ENCODE measurements at places on chromosomes 1 and 21. TPM values are rescaled to one million over a fixed set of nuclear protein-coding genes. Genes with fewer than 3 reads are reported as not detected.
A peak's percentile ranks its signal among the peaks of the same experiment; 100 is the strongest.

The KIF26B gene
- total RNA-seq, result 10.9 TPM

GRCh38 chr1:25246600-25247023 is 642 bp downstream of the RSRP1 start:
- no peaks in the 10 kb centered on the region for H3K27me3 ChIP-seq
- H3K27ac ChIP-seq, result peak overlapping the region; percentile 97
- peaks cover 18% of the 10 kb centered on the region for H3K36me3 ChIP-seq

DNA sequence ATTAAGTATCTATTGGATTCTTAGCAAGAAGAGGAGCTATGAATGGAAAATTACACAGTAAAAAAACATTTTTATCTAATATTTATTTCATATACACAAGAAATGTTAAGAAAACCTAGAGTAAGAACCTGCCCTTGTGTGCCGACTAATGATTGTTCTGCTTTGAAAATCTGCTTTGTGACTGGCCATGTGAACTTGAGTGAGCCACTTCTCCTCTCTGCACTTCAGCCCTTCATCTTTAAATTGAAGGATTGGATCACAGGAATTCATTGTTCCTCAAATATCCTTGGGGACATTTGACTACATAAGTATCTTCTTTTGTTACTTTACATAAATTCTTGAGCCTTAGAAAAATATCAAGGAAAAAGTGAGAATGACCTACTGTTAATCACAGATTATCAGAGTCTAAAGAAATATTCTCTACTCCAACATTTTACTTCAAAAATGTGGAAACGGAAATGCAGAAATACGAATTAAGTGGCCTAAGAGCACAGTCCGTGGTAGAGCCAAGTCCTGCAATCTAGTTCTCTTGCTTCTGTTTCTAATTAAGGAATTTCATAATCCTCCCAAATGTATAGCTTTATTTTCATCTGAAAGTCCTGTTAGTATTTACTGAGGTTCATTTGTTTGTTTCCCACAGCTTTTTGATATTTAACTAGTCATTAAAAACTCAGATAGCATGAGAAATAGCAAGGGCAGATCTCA is 46.3 kb upstream of the SAMSN1 start:
- no peak for DNase-seq
- no peaks in the 10 kb centered on the region for H3K36me3 ChIP-seq
- no peaks in the 10 kb centered on the region for H3K27me3 ChIP-seq
- no peaks in the 10 kb centered on the region for H3K4me1 ChIP-seq
- H3K27ac ChIP-seq, result no peak overlapping the region

DNA sequence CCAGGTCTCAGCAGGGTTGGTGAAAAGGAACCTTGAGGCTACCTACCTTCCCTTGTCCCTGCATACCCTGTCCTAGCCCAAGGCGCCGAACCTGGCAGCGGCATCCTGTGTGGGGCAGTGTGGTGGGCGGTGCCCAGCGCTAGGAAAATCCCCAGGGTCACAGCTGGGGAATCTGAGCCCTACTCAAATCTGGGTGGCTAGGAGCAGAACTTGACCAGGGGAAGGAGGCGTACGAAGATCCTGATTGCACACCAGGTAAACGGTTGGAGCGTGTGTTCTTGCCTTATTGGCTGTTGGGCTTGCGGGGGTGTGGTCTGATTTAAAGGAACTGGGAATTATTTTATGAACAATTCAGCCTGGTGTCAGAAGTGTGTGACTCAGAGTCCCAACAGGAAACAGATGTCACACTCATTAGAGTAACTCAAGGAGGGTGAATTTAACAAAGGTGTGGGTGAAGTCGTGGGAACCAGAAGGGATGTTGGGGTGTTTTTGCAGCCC is 118.6 kb downstream of the LRIG2 start:
- H3K4me3 ChIP-seq, result no peak overlapping the region
- no peaks in the 10 kb centered on the region for H3K4me1 ChIP-seq
- no peak for DNase-seq
- no peaks in the 10 kb centered on the region for H3K27me3 ChIP-seq
- no peak overlapping the region for H3K27ac ChIP-seq

The ROR1 gene
- total RNA-seq, result 16.5 TPM

The LDLRAP1 gene
- 7.3 TPM for total RNA-seq

GRCh38 chr21:17523007-17523451 is 10.2 kb downstream of the CXADR start:
- H3K27me3 ChIP-seq, result no peaks in the 10 kb centered on the region
- no peak for DNase-seq
- no peak overlapping the region for H3K27ac ChIP-seq

The AJAP1 gene
- total RNA-seq, result 25.4 TPM

The IGSF9 gene
- 1.3 TPM for total RNA-seq

The SLC35E2B gene
- 49.9 TPM for total RNA-seq

GRCh38 chr1:33763406-33763805 is 100.5 kb upstream of the HMGB4 start:
- DNase-seq, result no peak
- H3K27me3 ChIP-seq, result no peaks in the 10 kb centered on the region
- no peak overlapping the region for H3K4me3 ChIP-seq
- no peaks in the 10 kb centered on the region for H3K36me3 ChIP-seq
- no peaks in the 10 kb centered on the region for H3K4me1 ChIP-seq
- no peak overlapping the region for H3K27ac ChIP-seq

The FAM72D gene
- 1.6 TPM for total RNA-seq

- H3K27me3 ChIP-seq, result no peaks in the 10 kb centered on the region
- no peaks in the 10 kb centered on the region for H3K36me3 ChIP-seq
- DNase-seq, result no peak
- peaks cover 5% of the 10 kb centered on the region for H3K4me1 ChIP-seq
- H3K4me3 ChIP-seq, result no peak overlapping the region
- H3K27ac ChIP-seq, result no peak overlapping the region
Measured at GRCh38 chr1:243924588-243925349, 74.7 kb upstream of the AKT3 start.

GRCh38 chr1:226761322-226761721 is 22.2 kb upstream of the ITPKB start:
- no peak overlapping the region for H3K27ac ChIP-seq
- DNase-seq, result no peak
- no peaks in the 10 kb centered on the region for H3K36me3 ChIP-seq

The C1orf141 gene
- 0.33 TPM for total RNA-seq

DNA sequence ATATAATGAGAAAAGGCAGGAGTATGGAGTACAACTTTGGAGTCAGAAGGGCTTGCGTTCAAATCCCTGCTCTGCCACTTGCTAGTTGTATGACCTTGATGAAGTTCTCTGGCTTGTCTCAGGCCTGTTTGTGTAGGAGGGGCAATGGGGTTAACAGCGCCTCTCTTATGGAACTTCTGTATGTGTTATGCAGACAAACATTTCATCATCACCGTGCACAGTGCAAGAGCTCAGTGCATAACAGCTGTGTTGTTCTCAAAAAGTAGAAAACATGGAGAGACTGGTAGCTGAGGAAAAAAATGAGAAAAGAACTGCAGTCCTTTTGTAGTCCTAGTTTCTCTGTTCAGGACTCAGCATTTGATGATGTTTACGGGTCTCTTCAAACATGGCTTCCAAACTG is 10.4 kb upstream of the ZNF648 start:
- no peak overlapping the region for H3K27ac ChIP-seq
- no peaks in the 10 kb centered on the region for H3K36me3 ChIP-seq
- no peaks in the 10 kb centered on the region for H3K27me3 ChIP-seq

DNA sequence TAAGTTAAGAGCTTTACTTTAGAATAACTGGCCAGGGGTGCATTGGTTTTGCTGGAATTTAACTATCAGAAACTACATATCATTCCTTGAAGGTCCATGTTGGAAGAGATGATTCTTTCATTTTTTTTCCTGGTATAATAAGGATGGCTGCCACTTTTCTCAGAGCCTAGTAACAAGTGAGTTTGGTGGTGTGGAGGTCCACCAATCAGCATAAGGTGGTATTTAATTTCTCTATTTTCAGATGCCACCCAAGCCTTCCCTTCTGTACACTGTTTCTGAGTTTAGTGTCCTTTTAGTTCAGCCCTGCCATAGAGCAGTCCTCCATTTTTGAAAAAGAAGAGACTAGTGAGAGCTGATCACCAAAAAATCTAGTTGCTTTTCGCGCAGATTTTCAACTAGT is 386.3 kb downstream of the USP25 start:
- H3K4me1 ChIP-seq, result no peaks in the 10 kb centered on the region
- H3K27me3 ChIP-seq, result no peaks in the 10 kb centered on the region
- no peaks in the 10 kb centered on the region for H3K36me3 ChIP-seq
- H3K4me3 ChIP-seq, result no peak overlapping the region

The C4BPA gene
- total RNA-seq, result 0.20 TPM

DNA sequence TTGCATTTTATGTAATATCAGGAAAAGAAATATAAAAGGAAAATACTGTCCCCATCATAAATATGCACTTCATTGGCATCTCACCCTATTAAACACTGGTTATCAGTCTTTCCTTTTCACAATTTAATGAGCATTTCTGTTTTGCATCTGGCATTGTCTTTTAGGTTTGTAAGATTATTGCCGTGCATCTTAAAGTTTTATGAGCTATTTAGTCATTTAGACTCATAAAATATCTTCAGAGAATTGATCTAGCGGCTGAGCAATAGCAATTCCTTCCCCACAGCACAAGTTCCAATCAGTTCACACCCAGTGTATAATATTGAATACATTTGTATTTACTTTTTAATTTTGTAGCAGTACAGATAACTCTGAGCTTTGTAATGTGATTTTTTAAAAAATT is 112.3 kb upstream of the C1orf105 start:
- H3K27ac ChIP-seq, result no peak overlapping the region
- no peak for DNase-seq
- H3K36me3 ChIP-seq, result no peaks in the 10 kb centered on the region
- no peaks in the 10 kb centered on the region for H3K4me1 ChIP-seq
- H3K4me3 ChIP-seq, result no peak overlapping the region
- H3K27me3 ChIP-seq, result no peaks in the 10 kb centered on the region

The SPATA46 gene
- total RNA-seq, result not detected

- H3K4me1 ChIP-seq, result peaks cover 3% of the 10 kb centered on the region
- no peak overlapping the region for H3K4me3 ChIP-seq
- no peaks in the 10 kb centered on the region for H3K36me3 ChIP-seq
- H3K27me3 ChIP-seq, result no peaks in the 10 kb centered on the region
- no peak overlapping the region for H3K27ac ChIP-seq
Measured at GRCh38 chr1:82158981-82159380, 358.2 kb downstream of the ADGRL2 start.

All from spinal cord (tissue), 10 donors.